ENCODE measurements at places on chromosomes 12 and 14. TPM values are rescaled to one million over a fixed set of nuclear protein-coding genes. Genes with fewer than 3 reads are reported as not detected.

Gene HOXC9
- not detected for total RNA-seq

Gene STAB2
- total RNA-seq: 0.27 TPM

DNA sequence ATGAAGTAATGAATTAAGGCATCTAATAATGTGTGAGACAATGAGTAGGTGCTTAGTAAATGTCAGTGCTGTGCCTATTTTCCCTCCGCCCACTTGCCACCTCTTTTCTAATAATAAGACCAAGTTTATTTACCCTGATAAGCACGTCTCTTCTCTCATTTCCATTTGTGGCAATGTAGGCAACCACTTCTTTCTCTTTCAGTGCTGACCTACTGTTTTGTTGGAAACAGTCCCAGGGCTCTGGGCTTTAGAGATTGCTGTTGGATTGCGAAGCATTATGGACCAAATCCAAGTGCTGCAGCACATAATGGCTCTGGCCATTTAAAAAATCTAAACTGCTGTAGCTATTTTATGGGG lies 141.3 kb upstream of the PLEKHG7 start:
- ATAC-seq: peak; percentile 62

GRCh38 chr12:114555451-114555850 lies 128.5 kb downstream of the TBX3 start:
- ATAC-seq: no peak
